ENCODE measurements at places on chromosomes 16 and 17.
A peak's percentile ranks its signal among the peaks of the same experiment; 100 is the strongest.

GRCh38 chr17:11803231-11803969 lies 193.9 kb downstream of the ZNF18 start:
- DNase-seq, result no peak

DNA sequence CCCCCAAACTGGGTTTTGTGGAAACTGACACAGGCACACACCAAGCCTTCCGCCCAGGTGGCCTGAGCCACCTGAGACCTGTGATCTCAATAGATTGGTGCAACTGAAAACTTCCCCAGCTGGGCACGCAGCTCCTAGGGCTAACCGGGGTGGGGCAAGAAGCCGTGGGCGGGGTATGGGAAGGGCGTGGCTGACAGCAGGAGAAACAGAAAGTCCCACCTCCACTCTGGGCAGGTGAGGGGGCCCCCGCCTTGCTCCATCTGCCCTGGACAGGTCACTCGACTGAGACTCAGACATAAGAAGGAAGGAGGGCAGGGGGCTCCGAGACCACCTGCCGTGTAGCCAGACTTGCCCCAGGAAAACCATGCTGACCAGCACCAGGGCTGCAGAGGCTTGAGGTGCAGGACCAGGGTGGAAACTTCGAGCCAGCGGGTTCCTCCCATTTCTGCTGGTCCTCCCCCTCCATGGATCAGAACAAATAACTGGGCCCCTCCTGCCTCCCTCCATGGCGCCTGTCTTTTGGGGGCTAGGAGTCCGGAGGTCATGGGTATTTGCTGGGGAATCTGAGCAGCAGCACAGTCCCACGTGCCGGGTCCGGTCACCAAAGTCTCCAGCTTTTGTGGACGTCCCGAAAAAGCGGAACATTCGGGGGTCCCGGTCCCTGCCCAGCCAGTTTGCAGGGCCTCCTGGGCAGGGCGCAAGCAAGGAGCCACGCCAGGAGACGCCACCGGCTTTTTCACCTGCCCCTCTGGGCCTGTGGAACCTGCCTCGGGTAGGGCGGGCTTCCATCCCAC lies 1.3 kb downstream of the TIMP2 start:
- peak; percentile 14 for DNase-seq

DNA sequence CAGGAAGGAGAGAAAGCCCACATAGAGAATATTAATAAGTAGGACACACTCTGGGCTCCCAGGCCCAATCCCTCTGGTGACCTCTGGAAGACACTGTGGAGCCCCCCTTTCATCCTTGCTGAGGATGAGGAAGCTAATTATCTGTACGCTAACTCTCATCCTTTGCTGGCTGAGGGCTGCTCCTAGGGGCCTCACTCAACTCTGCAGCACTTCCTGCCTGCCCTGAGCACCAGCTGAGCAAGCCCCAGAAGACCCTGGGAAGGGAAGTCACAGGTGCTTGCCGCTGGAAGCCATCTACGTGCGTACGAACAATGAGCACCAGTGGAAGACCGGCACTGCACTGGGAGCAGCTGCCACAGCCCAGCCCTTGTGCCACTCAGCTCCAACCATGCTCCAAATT lies 145.8 kb upstream of the CDH5 start:
- DNase-seq, result no peak

GRCh38 chr17:67119102-67119501 lies 74.7 kb downstream of the CACNG1 start:
- no peak for DNase-seq
